Aorta (tissue), 5 donors: ENCODE measurements at places on chromosomes 1 and 21. TPM values are rescaled to one million over a fixed set of nuclear protein-coding genes. Genes with fewer than 3 reads are reported as not detected.

The SAMD13 gene
- 1.7 TPM for total RNA-seq

DNA sequence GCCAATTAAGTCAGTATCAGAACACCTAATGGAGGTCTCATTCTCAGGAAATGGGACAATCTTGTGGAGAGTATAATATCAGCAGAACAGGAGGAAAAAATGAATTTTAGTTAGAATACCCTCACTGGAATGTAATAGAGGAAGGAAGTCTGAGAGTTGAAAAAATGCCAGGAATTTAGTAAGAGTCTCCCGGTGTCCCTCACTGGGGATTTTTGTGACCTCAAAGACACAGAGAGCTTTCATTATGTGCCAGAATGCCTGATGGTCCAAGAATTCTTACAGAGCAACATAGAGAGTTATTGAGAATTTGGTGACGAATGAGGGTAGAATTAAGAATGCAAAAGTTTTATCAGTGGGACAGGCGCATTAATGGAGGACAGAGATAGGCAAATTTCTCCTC is 443.5 kb upstream of the B3GALT2 start:
- H3K4me3 ChIP-seq = no peak overlapping the region
- no peaks in the 10 kb centered on the region for H3K27me3 ChIP-seq
- H3K36me3 ChIP-seq = no peaks in the 10 kb centered on the region
- H3K4me1 ChIP-seq = no peaks in the 10 kb centered on the region

- no peaks in the 10 kb centered on the region for H3K36me3 ChIP-seq
- no peaks in the 10 kb centered on the region for H3K4me1 ChIP-seq
- no peaks in the 10 kb centered on the region for H3K27me3 ChIP-seq
- no peak for DNase-seq
- H3K27ac ChIP-seq = no peak overlapping the region
- no peak overlapping the region for H3K4me3 ChIP-seq
Observed at GRCh38 chr1:237411621-237412020, 369.6 kb downstream of the RYR2 start.

- H3K27ac ChIP-seq = no peak overlapping the region
- no peaks in the 10 kb centered on the region for H3K27me3 ChIP-seq
- no peak overlapping the region for H3K4me3 ChIP-seq
- no peak for DNase-seq
- H3K36me3 ChIP-seq = no peaks in the 10 kb centered on the region
- H3K4me1 ChIP-seq = no peaks in the 10 kb centered on the region
Observed at GRCh38 chr21:44478801-44479167, 23.5 kb downstream of the LRRC3 start.

DNA sequence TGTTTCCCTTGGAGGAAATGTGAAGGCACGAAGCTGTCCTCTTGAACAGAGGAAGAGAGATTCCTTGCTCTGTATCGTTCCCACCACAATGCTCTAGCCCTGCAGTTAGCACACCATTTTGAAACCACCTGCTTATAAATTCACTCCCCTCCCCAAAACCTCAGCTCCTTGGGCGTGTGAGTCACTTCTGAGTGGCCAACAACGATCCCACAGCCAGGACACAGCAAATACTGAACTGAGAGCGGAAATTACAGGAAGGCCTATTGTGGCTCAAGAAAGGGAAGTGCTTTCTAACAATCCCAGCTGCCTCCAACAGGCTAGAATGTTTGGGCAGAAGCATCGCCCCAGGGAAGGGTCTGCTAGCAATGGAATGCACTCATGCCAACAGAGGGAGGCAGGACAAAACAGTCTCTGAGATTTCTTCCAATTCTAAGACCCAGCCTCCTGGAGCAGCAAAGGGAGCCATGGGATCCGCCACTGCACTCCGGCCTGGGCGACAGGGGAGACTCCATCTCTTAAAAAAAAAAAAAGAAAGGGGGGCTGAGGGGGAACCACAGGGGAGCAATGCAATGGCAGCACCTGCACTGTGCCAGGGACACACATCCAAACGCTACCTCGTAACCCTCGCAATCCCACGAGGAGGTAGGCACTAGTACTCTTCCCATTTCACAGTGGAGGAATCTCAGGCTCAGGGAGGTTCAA is 1.9 kb downstream of the TMEM53 start:
- H3K36me3 ChIP-seq = no peaks in the 10 kb centered on the region
- no peak for DNase-seq
- H3K27me3 ChIP-seq = no peaks in the 10 kb centered on the region

DNA sequence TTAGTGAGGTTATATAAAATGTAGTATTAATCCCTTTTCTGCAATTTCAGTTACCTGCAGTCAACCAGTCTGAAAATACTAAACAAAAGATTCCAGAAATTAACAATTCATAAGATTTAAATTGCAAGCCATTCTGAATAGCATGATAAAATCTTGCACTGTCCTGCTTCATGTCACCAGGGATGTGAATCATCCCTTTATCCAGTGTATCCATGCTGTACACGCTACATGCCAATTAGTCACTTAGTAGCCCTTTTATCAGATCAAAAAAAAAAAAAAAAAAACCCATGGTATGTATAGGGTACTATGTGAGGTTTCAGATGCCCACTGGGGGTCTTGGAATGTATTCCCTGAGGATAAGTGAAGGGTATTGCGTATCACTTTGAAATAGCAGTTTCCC is 191.3 kb upstream of the HP1BP3 start:
- H3K27ac ChIP-seq = no peak overlapping the region
- no peak for DNase-seq
- H3K36me3 ChIP-seq = no peaks in the 10 kb centered on the region
- no peak overlapping the region for H3K4me3 ChIP-seq
- H3K27me3 ChIP-seq = no peaks in the 10 kb centered on the region
- H3K4me1 ChIP-seq = no peaks in the 10 kb centered on the region

The S100A7A gene
- total RNA-seq = not detected

The EDARADD gene
- 0.27 TPM for total RNA-seq

The SEC16B gene
- 7.0 TPM for total RNA-seq

- peaks cover 4% of the 10 kb centered on the region for H3K4me1 ChIP-seq
- H3K27ac ChIP-seq = no peak overlapping the region
- no peaks in the 10 kb centered on the region for H3K36me3 ChIP-seq
- no peaks in the 10 kb centered on the region for H3K27me3 ChIP-seq
- DNase-seq = no peak
Observed at GRCh38 chr1:212167098-212167497, 118.1 kb upstream of the PPP2R5A start.

- H3K27ac ChIP-seq = no peak overlapping the region
- no peaks in the 10 kb centered on the region for H3K27me3 ChIP-seq
- H3K4me1 ChIP-seq = no peaks in the 10 kb centered on the region
- H3K36me3 ChIP-seq = no peaks in the 10 kb centered on the region
- no peak overlapping the region for H3K4me3 ChIP-seq
Observed at GRCh38 chr1:103373991-103374390, 151.5 kb upstream of the RNPC3 start.

- H3K27ac ChIP-seq = no peak overlapping the region
- no peak overlapping the region for H3K4me3 ChIP-seq
- DNase-seq = no peak
- no peaks in the 10 kb centered on the region for H3K4me1 ChIP-seq
- H3K36me3 ChIP-seq = no peaks in the 10 kb centered on the region
Observed at GRCh38 chr1:116724765-116725375, 29.4 kb upstream of the CD2 start.

DNA sequence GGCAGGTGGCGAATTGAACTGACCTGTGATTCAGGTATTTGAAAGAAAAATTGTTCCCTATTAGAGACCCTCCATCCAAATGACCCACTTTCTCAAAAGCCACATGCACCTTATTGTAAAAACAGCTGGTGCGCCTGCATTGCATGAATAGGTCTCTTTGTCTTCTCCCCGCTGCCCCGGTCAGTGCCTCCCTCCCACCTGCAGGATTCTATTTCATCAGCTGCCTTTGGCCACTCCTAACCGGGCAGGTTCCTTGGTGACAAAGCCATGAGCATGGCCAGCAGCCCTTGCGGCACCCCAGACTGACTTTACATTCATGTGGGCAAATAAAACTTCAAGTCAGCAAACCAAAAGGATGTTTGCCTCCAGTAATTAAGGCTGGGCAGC is 6.4 kb downstream of the TMPRSS3 start:
- H3K36me3 ChIP-seq = no peaks in the 10 kb centered on the region
- no peaks in the 10 kb centered on the region for H3K27me3 ChIP-seq
- no peak for DNase-seq
- no peak overlapping the region for H3K4me3 ChIP-seq

DNA sequence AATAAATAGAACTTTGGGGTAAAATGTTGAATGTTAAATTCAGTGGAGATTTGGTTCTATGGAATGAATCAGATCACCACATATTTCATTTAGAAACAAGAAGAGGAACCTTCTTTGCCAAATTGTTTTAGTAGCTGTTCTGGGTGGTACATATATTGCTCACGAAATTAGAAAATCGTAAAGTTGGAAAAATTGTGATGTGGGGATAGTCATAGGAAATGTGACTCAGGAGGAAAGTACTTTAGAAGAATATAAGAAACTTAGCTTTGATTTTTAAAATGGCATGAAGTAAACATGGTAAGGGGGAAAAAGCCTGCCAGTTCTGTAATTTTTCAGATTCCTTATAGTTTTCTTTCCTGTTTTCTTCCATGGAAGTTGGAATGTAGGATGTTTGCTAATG is 27.4 kb downstream of the RRP15 start:
- no peak overlapping the region for H3K27ac ChIP-seq
- no peaks in the 10 kb centered on the region for H3K36me3 ChIP-seq
- H3K4me1 ChIP-seq = no peaks in the 10 kb centered on the region
- H3K4me3 ChIP-seq = no peak overlapping the region
- no peak for DNase-seq

The ABL2 gene
- total RNA-seq = 57.0 TPM

DNA sequence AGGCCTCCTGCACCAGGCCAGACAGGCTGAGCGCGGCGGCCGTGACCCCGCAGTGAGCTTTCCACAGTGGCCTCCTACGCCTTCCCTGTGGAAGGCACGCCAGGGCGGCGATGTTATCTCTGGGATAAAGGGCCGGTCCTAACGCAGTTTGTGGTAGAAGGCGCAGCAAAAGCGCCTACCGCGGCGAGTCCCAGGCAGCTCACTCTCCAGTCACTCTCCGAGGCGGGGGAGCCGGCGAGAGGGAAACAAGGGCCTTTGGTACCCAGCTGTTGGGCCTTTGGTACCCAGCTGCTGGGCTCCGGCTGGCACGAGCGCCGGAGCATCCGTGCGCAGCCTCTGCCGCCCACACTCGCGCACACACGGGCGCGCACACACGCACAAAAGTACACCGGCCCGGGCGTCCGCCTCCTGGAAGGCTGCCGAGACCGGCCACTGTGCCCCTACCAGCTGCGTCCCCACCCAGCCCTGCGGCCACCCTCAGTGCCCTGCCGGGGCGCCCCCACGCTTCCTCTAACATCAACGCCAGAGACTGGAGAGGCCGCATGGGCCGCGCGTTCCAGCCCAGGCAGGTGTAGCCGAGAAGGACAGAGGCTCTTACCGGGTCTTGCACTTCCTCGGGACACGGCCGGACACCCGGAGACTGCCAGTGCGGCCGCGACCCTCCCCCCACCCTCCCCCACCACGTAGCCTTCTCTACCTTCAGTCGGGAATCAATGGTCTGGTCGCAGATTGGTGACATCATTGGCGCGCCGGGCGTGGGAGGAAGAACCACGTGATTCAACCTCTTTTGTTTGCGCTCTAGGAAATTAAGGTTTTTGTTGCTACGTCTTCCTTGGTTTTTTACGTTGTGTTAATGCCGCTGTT is 19.5 kb upstream of the ADAR start:
- H3K4me3 ChIP-seq = peak overlapping the region; percentile 67
- H3K36me3 ChIP-seq = no peaks in the 10 kb centered on the region
- H3K27me3 ChIP-seq = no peaks in the 10 kb centered on the region
- peak overlapping the region; percentile 72 for H3K27ac ChIP-seq

The CLCNKA gene
- total RNA-seq = 1.0 TPM

DNA sequence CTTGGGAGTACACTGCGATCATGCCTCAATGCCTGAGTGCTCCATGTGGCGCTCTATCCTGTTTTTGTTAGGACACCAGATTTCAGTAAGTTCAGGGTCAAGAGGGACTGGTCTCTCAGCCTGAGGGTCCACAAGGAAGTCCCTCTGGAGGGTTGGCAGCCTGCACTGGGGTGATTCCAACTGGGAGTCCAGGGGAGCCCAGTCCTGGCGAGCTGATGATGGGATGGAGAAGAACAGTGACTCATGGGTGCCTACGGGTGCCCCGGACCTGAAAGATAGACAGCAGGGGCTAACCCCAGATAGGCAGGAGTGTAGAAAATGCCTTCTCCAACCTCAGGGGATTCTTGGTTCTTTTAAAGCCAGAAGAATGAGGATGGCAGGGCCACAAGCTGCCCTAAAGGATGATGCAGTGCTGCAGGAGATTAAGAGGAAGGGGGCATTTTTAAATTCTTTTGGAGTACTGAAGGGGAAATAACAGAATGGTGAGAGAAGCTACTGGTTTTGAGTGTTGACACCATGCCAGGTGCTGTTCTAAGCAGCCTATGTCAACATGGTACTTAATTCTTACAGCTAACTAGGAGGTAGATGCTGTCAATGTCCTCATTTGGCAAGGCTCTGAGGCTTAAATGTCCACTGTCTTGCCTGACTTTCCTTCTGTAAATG is 68.4 kb upstream of the TLR5 start:
- no peak overlapping the region for H3K4me3 ChIP-seq
- no peaks in the 10 kb centered on the region for H3K27me3 ChIP-seq
- H3K36me3 ChIP-seq = no peaks in the 10 kb centered on the region
- no peaks in the 10 kb centered on the region for H3K4me1 ChIP-seq
- H3K27ac ChIP-seq = no peak overlapping the region
- DNase-seq = no peak

The LEFTY1 gene
- total RNA-seq = 0.39 TPM

The SMG7 gene
- total RNA-seq = 51.0 TPM

The CRYBG2 gene
- not detected for total RNA-seq

The C1QA gene
- total RNA-seq = 249 TPM

DNA sequence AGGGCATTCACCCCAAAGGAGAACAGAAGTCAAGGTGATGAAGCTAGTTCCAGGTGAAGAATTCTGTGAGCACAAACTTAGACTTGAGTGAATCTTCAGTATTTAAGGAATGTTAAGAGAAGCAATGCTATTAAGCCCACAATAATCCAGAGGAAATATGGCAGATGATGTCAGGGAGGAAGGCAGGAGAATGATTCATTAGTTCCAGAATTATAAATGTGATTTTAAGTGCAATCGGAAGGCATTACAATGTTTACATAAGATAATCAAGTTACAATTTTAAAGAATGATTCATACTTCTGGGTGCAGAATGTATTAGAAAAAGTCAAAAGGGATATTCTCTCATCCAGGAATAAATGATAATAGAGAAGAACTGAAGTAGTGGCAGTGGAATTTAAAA is 545.2 kb upstream of the BRINP3 start:
- H3K4me3 ChIP-seq = no peak overlapping the region
- no peaks in the 10 kb centered on the region for H3K4me1 ChIP-seq
- no peak for DNase-seq
- H3K27ac ChIP-seq = no peak overlapping the region
- H3K27me3 ChIP-seq = no peaks in the 10 kb centered on the region
- no peaks in the 10 kb centered on the region for H3K36me3 ChIP-seq

DNA sequence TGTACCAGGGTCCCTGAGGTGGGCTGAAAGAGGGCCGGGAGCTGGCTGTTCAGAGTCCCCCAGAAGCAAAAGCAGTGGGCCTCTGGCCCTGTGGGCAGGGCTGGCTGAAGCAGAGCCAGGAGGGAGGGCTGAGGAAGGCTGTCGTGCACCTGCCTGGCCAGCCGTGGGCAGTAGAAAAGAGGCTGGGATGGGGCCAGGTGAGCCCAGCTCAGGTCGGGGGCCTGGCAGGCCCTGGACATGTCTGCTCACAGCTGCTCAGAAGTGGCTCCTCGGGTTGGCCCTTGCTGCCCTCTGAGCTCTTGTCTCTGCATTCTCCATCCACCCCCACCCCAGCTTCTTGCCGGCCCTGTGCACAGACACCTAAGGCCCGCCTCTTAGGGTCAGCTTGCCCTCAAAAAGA is 60.0 kb downstream of the TCP10L start:
- no peak for DNase-seq
- H3K27ac ChIP-seq = no peak overlapping the region
- no peaks in the 10 kb centered on the region for H3K36me3 ChIP-seq
- no peaks in the 10 kb centered on the region for H3K27me3 ChIP-seq
- no peaks in the 10 kb centered on the region for H3K4me1 ChIP-seq
- H3K4me3 ChIP-seq = no peak overlapping the region
